ENCODE measurements at places on chromosomes 13 and 19. TPM values are rescaled to one million over a fixed set of nuclear protein-coding genes. Genes with fewer than 3 reads are reported as not detected.

MAU2 gene
- 60.6 TPM for polyA plus RNA-seq

GPR4 gene
- 4.9 TPM for polyA plus RNA-seq

RGS9BP gene
- polyA plus RNA-seq = 0.06 TPM

EDNRB gene
- 10.6 TPM for polyA plus RNA-seq

CAMSAP3 gene
- polyA plus RNA-seq = 0.45 TPM

CLC gene
- 1.2 TPM for polyA plus RNA-seq

TUBA3C gene
- polyA plus RNA-seq = not detected
